ENCODE measurements at places on chromosomes 11 and 22. TPM values are rescaled to one million over a fixed set of nuclear protein-coding genes. Genes with fewer than 3 reads are reported as not detected.

DNA sequence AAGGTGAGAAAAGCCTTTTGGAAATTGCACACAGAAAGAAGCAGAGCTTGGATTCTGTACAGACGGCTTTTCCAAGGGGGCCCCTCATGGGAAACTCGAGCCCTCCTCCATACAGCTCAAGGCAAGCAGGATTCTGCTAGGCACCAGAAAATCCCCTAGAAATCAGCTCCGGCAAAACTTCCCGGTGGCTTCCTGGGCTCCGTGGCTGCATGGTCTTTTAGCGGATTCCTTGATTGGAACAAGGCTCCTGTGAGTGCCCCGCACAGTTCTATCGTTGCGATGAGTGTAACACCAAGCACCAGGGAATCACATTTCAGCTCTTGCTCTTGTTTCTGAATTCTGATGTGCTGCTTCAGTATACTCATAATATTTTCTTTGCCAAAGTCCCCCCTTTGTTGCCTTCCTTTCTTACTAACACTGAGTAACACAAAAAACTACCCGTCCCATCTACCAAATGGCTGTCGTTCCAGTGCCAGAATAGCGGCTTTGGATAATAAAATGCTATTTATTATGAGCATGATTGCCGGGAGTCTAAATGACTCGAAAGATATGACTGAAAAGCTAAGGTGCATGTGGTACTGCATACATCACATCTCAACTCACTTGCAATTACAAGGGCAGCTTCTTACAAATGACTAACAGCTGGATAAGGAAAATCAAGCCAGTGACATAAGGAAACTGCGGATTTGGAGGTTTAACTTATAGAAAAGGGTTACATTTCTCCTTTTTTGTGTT is 494.1 kb downstream of the DLG2 start:
- peak; percentile 62 for DNase-seq

DNA sequence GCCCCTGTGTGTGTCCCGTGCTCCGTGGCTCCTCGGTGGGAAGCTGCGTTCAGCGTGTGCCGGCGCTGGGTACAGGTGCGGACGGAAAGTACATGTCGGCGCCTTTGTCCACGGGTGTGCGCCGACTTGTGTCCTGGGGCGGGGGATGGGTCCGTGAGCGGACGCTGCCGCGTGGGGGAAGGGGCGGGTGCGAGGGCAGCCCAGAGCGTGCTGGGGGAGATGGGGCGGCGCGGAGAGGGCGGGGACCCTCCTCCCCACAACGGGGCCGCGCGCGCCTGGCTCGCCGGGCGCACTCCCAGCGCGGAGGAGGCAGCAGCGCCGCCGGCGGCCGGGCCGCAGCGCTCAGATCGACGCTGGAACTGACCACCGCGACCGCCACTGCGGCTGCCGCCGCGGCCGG is 33.6 kb upstream of the RELT start:
- DNase-seq = no peak

- peak; percentile 97 for DNase-seq
Observed at GRCh38 chr11:66371627-66372415, at the start of gene SLC29A2. SLC29A2 (minus strand) TSS chr11:66371760; CDS start chr11:66371591, 169 bp downstream.

- no peak for DNase-seq
Observed at GRCh38 chr22:37626144-37626543, 13.3 kb upstream of the SH3BP1 start.

DNA sequence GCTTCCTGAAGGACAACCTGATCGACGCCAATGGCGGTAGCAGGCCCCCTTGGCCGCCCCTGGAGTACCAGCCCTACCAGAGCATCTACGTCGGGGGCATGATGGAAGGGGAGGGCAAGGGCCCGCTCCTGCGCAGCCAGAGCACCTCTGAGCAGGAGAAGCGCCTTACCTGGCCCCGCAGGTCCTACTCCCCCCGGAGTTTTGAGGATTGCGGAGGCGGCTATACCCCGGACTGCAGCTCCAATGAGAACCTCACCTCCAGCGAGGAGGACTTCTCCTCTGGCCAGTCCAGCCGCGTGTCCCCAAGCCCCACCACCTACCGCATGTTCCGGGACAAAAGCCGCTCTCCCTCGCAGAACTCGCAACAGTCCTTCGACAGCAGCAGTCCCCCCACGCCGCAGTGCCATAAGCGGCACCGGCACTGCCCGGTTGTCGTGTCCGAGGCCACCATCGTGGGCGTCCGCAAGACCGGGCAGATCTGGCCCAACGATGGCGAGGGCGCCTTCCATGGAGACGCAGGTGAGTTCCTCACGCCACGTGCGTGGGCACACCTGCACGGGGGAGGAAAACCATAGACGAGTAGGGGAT is 1.5 kb downstream of the BCR start:
- DNase-seq = no peak

The PYGM gene
- 1.1 TPM for total RNA-seq

DNA sequence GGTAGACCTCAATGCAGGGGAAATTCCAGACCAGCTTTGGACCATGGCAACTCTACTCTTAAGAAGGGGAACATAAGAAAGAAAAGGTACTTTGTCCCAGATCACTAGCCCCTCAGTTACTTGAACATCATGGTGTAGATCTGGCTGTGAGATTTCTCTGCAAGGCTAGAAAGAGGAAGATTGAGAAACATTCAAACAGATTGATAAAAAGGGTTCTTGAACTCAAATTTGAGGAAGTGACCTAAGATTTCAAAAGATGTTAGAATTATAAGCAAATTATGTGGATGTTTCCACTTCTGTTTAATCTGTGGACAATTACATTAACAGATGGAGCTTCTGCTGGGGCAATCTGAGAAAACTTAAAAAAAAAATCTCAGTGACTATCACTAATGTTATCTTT is 21.8 kb upstream of the UPB1 start:
- DNase-seq = no peak

The MYBPC3 gene
- not detected for total RNA-seq

The OR51I1 gene
- not detected for total RNA-seq

DNA sequence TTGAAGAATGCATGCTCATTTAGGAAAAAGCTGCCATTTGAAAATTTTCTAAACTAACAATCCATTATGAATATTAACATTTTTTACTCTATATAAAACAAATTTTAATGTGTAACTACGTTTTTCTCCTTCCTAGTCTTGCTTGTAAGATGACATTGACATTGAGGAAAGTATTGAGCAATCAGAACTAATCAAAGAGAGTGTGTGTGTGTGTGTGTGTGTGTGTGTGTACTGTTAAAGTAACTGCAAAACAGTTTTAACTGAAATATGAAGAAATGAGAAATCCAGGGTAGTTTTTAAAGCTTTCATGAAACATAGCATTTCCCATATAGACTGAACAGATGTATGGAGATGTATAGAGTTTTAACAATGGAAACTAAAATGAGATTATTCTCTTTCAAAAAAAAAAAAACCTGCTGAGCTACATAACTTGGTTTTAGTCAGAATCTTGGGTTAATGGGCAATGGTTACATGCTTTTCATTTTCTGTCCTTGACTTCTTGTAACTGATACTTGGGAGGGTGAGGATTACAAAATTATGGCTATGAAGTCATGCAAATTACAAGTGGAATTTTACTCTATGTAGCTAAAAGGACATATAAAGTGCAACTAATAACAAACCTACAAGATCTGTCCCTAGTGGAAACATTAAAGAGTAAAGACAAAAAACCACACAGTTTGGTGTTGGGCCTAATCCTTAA is 2.0 kb downstream of the PDGFD start:
- no peak for DNase-seq
